ENCODE measurements at places on chromosomes 4 and X.

- DNase-seq: no peak
These were observed 48.9 kb upstream of the TENM3 start for GRCh38 chr4:182194091-182194824.

- DNase-seq: no peak
These were observed 39.8 kb downstream of the DTHD1 start for GRCh38 chr4:36321176-36321575.

- no peak for DNase-seq
These were observed 27.7 kb upstream of the RPL34 start for GRCh38 chr4:108592674-108592986.

DNA sequence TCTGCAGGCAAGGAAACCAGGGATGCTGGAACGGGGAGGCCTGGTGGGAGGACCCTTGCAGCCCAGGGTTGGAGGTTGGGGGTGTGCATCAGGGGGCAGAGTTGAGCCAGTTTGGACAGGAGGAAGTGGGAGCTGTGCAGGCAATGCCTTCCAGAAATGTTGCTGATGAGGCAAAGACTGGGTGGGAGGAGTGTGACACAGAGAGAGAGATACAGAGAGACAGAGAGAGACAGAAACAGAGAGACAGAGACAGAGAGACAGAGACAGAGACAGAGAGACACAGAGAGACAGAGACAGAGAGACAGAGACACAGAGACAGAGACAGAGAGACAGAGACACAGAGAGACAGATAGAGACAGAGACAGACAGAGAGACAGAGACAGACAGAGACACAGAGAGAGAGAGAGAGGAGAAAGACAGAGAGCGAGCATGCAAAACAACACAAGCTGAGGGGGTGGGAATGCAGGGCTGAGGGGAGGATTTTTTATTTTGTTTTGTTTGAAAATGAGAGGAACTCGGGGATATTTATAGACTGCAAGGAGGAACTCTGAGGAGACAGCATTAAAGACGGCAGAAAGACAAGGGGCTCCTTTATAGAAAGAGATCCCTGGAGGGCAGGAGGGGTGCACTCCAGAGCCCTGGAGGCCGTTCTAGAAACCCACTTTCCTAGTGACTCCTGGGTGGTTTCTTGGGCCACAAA lies 1.9 kb upstream of the HAUS3 start:
- no peak for DNase-seq

- DNase-seq: no peak
These were observed 28.1 kb upstream of the SPON2 start for GRCh38 chr4:1200425-1201035.

- DNase-seq: no peak
These were observed 8.5 kb upstream of the ARHGEF38 start for GRCh38 chr4:105543881-105544280.

GRCh38 chrX:153803211-153804099 lies 9.0 kb downstream of the SSR4 start:
- DNase-seq: no peak

DNA sequence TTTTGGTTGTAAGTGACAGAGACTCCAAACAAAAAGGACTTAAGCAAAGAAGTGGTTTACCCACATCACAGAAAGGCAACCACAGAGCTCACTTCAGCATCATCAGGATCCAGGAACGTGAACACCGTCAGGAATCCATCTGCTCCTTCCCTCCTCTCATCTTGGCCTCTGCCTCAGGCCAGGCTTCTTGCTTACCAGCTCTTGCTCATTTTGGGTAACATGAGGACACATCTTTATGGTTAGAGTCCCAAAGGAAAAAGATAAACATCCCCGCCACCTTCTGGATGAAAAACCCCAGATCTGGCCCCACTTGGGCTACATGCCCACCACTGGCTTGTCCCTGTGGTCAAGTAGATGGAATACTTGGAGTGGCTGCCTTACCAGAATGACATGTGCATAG lies 176.8 kb upstream of the RPL34 start:
- DNase-seq: no peak

GRCh38 chr4:38867478-38868058 lies at the start of gene FAM114A1:
Gene FAM114A1 (plus strand): TSS chr4:38867806. CDS start chr4:38878079, 10,273 bp downstream.
- peak; percentile 42 for DNase-seq

GRCh38 chr4:69517674-69518073 lies 22.0 kb upstream of the UGT2B4 start:
- DNase-seq: no peak

GRCh38 chr4:16125571-16126445 lies 42.0 kb upstream of the PROM1 start:
- no peak for DNase-seq

- DNase-seq: no peak
These were observed 10.6 kb upstream of the TADA2B start for GRCh38 chr4:7032596-7032995.

DNA sequence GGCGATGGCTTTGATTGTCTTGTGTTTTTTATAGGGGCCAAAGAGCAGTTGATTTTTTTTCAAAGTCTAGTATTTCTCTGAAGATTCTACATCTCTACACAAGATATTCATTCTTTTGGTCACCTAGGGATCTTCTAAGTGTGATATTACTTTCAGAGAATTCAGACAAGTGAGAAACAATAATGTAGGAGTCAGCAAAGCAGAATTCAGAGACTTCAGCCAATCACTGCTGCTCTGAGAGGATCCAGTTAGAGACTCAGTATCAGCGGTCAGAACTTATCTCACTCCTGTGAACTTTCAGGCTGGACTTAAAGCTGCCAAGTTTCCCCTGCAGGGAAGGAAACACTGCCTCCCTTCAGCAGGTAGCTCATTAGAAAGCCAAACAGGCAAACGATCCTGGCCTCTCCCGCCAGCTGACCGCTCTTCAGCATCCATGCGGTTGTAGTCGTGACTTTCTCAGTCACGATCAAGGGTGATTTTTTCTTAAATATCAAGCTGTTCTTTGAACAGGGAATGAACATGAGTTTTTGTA lies 59.2 kb downstream of the NSUN7 start:
- no peak for DNase-seq

GRCh38 chr4:37653601-37654000 lies 32.6 kb downstream of the RELL1 start:
- no peak for DNase-seq

Data from GOT3 (cell line).